SJSA1 (cell line): ENCODE measurements at places on chromosomes 7 and 10. TPM values are rescaled to one million over a fixed set of nuclear protein-coding genes. Genes with fewer than 3 reads are reported as not detected.

The FAM25A gene
- not detected in 2 replicates for total RNA-seq

The AGAP5 gene
- total RNA-seq, result 0.81 and 3.2 TPM in 2 replicates

The STAG3 gene
- 0.26 TPM in 1 of 2 replicates, not detected in the other for total RNA-seq

The BTAF1 gene
- 22.4 and 36.1 TPM in 2 replicates for total RNA-seq

The ZFYVE27 gene
- total RNA-seq, result 20.8 and 20.9 TPM in 2 replicates

The LRRC4 gene
- total RNA-seq, result 0.34 and 1.4 TPM in 2 replicates

The MMRN2 gene
- total RNA-seq, result 1.5 TPM in 1 of 2 replicates, not detected in the other

The DOCK1 gene
- total RNA-seq, result 50.8 and 60.4 TPM in 2 replicates

The PTPN20 gene
- total RNA-seq, result not detected in 2 replicates

The ATG9B gene
- not detected in 2 replicates for total RNA-seq
